ENCODE measurements at places on chromosomes 1 and 21.

- DNase-seq = no peak
Measured at GRCh38 chr1:46476673-46477072, 13.0 kb upstream of the DMBX1 start.

- DNase-seq = no peak
Measured at GRCh38 chr1:28175955-28176485, 470 bp downstream of the PTAFR start.

GRCh38 chr1:154808909-154809262 is 61.2 kb downstream of the KCNN3 start:
- no peak for DNase-seq

DNA sequence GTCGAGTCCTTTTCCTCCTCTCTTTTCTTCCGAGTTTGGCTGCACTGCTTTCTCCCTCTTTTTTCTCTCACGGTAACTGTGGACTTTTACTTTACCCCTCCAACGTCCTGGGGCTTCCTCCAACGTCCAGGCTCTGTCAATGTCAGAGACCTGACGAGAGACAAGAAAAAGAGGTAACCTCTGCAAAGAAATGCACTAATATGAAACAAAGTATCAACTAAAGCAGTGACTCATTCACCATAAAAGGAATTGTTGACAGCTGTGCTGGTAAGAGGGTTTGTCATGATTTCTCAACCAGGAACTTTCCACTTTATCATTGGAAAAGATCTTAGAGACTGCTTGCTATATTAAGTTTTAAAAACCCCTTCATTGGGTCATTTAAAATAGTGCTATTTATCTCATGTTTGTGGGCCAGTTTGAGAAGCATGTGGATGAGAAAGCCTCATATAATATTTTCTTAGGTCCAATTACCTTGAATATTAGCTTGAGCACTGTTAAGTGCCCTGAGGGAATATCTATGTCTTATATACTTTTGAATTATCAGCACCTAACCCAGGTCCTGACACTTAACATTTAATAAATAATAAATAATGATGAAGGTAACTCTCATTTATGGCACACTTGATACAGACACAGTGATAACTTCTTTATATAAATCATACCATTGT is at the start of gene GBP2:
Gene GBP2, minus strand, starts transcription at position 202 of the 668 bp plus-strand sequence. CDS start 4,148 bp downstream, outside the sequence.
- DNase-seq = peak; percentile 60

DNA sequence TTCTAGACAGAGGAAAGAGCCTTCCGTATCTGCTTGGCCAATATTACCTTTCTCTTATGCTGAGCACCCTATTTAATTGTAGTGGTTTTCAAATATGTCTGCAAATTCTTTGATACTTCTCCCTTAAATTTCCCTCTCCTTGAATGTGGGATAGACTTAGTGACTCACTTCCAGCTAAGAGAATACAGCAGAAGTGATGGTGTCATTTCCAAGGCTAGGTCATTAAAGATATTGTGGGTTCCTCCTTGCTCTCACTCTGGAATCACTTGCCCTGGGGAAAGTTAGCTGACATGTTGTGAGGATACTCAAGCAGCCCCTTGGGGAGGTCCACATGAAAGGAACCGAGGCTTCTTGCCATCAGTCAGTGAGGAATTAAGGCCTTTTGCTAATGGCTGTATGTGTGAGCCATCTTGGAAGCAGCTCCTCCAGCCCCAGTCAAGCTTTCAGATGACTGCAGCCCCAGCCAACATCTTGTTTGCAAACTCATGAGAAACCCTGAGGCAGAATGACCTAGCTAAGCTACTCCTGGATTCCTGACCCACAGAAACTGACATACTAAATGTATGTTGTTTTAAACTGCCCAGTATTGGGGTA is 8.1 kb upstream of the CITED4 start:
- no peak for DNase-seq

DNA sequence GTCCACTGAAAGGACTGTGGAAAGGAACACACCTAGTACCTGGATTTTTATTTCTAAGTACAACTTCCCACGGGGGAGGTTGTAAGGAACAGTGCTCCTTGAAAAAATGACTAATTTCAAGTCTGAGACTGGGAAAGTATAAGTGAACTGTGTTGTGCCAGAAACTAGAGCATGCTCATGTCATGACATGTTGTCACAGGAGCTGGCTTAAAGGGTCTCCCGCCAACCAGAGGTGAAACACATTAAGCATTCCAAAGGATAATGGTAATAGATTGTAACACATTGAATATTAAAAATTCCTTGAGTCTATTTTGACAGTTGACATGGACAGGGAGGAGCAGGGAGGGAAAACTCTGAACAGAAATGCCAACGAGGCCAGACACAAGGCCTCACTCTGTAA is 6.3 kb downstream of the ATP2B4 start:
- DNase-seq = no peak

GRCh38 chr1:203473781-203474305 is 1.8 kb upstream of the PRELP start:
- no peak for DNase-seq

DNA sequence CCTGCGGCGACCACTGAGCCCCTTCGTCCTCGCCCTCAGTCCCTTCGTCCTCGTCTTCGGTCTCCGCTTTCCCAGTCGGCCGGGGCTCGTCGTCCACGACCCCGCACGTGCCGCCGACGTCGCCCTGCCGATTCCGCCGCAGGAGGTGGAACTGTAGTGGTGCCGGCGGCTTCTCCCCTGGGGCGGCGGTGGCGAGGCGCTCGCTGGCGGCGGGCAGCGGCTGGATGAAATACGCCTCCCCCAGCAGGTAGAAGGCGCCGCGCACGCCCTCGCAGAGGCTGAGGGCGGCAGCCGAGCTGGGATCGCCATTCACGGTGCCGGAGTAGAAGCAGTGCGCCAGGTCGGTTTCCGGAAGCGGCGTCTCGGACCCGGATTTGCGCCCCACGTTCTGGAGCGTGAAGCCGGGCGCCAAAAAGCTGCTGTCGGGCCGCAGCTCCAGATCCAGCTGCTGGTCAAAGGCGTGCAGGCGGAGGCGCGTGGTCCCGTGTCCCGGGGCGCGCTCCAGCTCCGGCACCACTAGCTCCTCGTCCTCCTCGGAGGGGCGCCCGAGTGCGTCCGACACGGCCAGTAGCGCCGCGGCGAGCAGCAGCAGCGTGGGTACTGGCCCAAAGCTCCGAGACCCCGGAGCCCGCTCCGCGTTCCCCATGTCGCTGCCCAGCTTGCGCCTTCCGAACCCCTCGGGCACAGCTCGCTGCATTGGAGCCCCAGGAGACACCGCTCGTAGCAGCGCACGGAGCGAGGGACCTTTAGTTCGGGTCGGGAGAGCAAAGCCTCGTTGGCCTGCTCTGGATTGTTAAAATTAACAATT is 747 bp downstream of the ADAMTS1 start:
- no peak for DNase-seq

DNA sequence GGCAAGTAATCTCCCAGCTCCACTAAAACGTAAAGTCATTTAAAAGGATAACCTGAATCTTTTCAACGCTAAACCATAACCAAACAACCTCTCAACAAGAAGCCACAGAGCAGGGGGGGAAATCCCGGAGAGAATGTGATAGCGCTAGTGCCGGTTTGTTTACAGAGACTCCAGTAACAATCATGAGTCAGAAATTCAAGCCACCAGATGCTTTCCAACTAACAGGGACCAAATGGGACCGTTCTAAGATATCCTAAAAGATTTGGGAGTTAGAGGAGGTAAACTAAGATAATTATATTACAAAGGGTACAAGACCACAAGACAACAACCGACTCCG is 825 bp downstream of the DCAF8 start:
- peak; percentile 63 for DNase-seq

DNA sequence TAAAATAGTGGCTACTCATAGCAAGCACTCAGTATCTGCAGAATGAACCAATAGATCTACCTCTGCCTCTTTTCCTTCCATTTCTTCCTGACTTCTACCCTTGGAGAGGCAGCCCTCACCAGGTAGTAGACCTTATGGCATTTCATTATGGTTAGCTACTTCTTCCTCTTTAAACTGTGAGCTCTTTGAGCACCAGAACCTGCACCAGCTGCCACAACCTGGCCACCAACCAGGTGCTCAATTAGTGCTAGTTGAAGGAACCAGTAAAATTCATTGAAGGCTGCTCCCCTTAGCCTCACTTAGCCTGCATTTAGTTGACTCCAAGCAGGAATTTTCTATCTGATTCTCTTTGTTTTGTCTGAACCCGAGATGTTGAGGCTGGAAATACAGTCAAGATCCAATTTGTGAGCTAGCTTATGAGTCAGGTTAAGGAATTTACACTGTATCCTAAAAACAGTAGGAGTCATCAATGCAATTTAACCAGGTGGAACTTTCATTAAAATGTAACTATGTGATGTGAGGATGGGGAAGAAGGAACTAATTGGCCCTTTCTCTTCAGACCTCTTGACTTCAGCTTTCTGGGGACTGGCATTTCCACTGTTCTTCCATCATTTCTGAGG is 81.5 kb upstream of the UBE2U start:
- no peak for DNase-seq

- no peak for DNase-seq
Measured at GRCh38 chr1:7827126-7827955, 25.5 kb downstream of the UTS2 start.

DNA sequence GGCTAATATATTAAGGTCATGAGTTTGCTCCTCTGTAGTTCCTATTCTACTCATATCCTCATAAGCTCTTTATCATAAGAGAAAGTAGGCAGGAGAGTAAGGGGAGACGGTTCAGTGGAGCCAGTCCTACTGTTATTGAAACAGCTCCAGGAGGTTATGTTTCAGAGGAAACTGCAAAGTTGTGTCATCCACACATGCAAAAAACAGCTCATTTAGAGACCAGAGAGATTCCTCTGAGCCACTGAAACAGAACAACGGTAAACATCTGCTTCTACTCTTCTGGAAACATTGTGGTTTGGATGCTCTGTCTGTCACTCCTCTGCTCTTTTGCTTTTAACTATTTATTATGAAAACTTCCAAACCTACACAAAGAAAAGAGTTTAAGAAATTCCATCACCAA is 66.3 kb upstream of the PPP2R5A start:
- peak; percentile 74 for DNase-seq

DNA sequence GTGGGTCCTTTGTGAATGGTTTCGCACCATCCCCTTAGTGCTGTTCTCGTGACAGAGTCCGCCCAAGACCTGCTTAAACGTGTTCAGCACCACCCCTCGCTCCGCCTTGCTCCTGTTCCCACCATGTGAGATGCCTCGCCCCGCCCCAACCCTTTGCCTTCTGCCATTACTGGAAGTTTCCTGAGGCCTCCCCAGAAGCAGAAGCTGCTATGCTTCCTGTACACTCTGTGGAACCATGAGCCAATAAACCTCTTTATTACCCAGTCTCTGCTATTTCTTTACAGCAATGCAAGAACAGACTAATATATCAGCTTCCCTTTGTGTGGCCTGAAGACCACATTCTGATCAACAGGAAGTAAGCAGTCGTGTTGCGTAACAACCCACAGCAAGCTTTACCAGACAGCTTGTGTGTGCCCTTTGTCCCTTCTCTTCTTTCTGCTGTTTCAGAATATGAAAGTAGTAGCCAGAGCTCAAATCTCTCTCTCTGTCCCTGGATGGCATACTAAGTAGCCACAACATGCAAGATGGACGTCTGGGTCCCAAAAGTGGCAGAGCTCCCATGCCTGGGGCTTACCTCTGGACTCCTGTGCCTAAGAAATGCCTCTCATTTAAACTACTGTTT is 14.1 kb downstream of the HENMT1 start:
- peak; percentile 44 for DNase-seq

- peak; percentile 15 for DNase-seq
Measured at GRCh38 chr1:97190326-97190725, 468.7 kb downstream of the PTBP2 start.

- no peak for DNase-seq
Measured at GRCh38 chr1:87478231-87478630, 149.6 kb downstream of the LMO4 start.

GRCh38 chr1:60425528-60425927 is 352.0 kb upstream of the C1orf87 start:
- no peak for DNase-seq

GRCh38 chr1:244757091-244757939 is 78.1 kb upstream of the COX20 start:
- no peak for DNase-seq

GRCh38 chr1:201877877-201878401 is 10.8 kb upstream of the SHISA4 start:
- DNase-seq = no peak

DNA sequence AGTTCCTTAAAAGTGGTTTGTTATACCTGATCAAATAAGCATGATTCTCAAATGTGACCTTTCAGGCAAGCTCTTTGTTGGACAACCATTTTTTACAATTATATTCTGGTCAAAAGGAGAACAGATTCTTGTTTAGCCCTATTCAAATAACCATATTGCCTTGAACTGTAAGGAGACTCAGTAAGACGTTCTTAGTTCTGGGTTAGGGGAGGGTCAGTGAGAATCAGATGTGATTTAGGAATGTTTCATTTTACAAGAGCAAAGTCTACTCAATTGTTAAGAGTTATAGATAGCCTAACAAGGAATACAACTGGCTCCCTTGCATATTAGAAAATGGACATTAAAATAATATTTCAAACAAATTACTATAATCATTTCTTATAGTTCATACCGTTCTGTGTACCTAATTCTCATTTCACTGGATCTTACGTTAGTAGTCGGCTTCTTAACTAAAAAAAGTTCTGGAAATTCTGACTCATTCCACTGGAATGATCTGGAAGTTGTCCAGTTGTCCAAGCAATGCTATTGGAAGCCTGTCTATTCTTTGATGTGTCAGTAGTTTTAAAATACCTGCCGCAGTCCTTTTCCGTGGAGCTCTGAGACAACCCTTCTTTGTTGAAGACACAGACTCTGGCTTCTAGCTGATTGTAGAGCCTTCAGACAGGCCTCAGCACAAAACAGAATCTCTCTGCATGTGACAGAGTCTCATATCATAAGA is 88.8 kb downstream of the MAST2 start:
- peak; percentile 91 for DNase-seq

GRCh38 chr1:219359126-219359525 is 185.4 kb downstream of the LYPLAL1 start:
- DNase-seq = no peak

DNA sequence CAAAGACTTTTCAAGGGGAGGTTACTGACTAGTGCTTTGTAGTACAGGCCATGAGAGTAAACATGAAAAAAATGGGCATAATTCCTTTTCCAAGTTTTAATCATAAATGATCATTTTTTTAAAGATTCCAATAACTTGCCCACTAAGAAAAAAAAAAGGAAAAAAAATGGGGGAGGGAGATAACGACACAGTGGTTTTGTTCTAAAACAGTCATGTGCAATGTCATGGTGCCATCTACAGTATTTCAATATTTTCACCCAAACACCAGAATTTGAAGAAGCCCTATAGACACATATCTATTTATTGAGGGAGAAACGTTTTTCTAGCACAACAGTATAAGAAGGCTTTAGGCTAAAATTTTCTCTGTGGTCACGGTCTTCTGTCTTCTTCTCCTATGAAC is 250.2 kb downstream of the LTN1 start:
- DNase-seq = no peak

- no peak for DNase-seq
Measured at GRCh38 chr1:176837708-176838107, 326.8 kb downstream of the ASTN1 start.

DNA sequence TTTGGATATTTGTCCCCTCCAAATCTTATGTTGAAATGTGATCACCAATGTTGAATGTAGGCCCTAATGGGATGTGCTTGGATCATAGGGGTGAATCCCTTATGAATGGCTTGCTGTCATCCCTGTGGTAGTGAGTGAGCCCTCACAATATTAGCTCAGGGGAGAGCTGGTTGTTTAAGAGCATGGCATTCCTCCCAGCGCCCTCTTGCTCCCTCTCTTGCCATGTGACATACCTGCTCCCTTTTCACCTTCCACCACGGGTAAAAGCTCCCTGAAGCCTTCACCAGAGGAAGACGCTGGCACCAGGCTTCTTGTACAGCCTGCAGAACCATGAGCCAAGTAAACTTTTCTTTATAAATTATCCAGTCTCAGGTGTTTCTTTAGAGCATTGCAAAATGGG is 305.6 kb downstream of the KCTD3 start:
- no peak for DNase-seq

Measured in non-pigmented ciliary epithelial cell (primary cell).